NCI-H2029 treated with DMSO at 0.1 percent for 48 hours (cell line): ENCODE measurements at places on chromosomes 3 and 15.

- no peak for DNase-seq
Measured at GRCh38 chr3:19931180-19931692, 2.8 kb downstream of the EFHB start.

GRCh38 chr3:32861681-32862080 lies 43.9 kb downstream of the TRIM71 start:
- no peak for DNase-seq

DNA sequence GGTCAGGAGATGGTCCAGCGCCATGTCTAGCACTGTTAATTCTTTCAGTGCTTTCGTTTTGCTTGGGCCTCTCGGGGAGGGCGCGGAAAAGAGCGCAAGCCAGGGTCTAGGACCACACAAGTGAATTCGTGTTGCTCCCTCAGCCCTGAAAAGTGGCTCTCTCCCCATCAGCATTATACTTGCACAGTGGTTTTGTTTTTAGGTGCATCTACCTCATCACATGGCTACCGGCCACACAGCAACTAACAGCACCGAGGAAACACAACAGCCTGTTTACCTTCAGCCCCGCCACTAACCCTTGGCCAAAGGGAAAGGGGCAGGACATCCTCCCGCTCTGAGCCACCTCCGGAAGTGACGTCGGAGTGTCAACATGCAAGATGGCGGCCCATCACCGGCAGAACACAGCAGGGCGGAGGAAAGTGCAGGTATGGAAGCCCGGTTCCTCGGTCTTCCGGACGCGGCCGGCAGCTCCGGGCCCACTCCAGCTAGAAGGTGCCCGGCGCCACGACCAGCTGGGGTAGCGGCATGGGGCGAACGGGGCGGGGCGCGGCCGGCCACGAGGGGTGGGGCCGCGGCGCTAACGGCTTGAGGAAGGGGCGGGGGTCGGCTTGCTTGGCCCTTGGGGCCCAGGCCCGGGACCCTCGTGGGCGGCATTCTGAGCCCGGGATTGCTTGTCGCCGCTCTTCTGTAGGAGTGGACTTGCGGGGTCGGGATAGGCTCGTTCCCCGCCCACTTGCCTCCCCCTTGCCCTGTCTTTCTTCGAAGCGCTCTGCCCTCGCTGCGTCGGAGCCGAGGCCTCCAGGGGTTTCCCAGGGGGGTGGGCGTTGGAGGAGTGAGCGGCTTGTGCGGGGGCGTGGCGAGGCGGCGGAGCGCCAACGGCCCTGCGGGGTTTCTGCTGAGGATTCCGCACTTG lies at the start of the genes SCN11A and WDR48:
SCN11A (minus strand) TSS at position 296 of the 913 bp plus-strand sequence. CDS start 101,582 bp downstream, outside the sequence.
WDR48 (plus strand) TSS at position 368 of the 913 bp plus-strand sequence; CDS start at position 378, 10 bp downstream.
- DNase-seq: peak; percentile 83

DNA sequence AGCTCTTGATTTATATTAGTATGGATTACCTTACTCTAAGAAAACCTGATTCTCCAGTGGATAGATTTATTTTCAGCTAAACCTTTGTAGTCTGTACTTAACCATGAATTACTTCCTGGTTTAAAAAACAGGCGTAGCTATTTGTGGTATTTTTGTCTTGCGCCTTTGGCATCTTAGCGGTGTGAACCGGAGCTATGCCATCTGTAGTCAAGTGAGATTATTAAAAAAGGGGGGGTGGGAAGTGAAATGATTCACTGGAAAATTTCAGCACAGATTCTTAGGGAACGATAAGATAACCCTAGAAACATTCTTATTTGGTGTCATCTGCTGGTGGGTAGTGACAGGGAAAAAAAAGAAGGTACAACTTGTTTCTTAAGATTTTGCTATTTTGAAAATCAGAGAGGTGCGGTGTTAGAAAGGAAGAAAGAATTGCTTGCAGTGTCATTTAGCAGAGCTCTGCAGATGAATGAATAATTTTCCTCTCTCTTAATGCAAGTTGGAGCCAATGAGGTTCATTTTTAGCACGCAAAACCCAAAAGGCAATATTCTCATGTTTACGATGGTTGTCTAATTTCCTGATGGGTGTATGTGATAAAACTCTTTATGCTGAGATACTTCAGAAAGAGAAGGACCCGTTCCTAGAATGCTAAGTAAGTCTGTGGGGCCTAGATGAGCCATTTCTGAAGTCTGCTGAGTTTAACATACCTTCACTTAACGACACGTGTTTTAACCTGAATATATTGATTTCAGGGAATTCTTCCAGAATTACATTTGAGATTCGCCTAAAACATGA lies 44.0 kb downstream of the PSMD6 start:
- DNase-seq: no peak

DNA sequence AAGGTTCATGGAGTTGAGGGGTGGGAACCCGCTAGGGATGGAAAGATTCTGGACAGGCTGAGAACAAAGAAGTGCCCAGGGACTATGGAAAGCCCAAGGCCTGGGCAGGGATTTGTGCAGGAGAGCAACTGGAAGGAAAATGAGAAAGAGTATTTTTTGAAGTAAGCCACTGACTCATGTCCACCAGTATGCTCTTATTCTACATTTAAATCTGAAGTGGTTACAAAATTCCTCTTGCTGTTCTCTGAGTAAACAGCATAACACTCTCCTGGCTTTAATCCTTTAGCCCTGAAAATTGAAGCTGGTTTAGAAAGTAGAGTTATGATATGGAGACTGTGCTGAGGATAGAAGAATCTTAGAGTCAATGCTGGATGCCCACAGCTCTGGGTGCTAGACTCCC lies 165.2 kb downstream of the ISL2 start:
- DNase-seq: no peak

- no peak for DNase-seq
Measured at GRCh38 chr15:58297639-58298038, 134.2 kb upstream of the LIPC start.

DNA sequence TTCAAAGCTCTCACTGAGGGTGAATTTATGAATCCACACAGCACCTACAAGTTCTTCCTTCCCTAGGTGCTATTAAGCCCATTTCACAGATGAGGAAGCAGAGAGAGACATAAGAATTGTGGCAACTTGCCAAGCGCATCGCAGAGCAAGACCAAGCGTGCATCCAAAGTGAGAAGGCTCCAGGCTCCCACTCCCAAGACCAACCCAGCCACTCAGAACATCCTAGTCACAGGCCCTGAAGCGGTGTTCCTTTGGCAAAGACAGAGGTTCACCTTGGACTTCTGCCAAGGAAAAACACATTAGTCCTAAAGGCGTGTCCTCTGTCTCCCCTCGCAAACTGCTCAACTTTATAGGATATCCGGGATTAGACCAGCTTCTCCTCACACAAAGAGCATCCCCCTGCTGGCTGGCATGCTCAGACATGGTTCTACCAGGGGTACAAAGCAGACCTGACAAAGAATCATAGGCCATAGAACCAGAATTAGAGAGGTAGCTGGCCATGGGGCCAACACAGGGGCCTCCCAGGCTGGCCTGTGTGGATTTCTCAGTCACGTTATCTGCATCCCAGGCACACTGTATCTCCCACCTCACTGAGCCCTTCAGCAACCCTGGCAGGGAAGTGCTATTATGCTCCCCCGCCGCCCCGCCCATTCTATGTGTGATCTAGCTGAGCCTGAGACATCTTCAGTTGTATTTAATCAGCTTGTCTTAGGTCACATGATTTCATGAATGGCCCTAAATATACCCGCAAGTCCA lies 160.2 kb downstream of the FOXP1 start:
- peak; percentile 29 for DNase-seq

DNA sequence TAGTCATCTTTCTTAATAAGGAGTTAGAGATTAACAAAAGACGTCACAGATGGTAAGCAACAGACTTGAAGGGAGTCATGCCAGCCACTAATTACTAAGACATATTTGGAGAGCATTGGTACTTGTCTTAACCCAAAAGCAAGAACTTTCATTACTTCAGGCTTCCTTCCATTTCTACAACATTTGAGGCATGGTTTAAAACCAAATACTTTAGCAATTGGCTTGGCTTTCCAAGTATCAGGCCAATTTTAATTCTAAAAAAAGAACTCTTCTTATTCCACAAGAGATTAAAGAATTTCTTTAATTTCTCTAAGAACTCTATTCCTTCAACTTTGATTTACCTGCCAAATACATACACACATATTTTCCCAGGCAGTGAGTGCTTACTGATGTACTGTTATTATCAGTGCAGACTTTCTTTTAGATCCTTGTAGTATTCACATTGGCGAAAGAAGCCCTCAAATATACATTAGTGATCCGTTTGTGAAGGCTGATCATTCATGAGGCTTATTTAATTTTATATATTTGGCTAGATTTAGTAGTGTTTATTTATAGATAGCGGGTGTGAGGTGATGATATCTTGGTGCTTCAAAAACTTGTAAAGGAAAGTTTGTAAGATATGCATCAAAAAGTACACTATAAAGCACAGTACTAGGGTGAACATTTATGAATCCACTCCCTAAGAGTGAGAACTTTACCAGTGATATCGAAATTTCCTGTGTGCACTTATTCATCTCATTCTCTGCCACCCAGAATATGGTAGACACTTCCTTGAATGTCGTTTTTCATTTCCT lies 229.2 kb downstream of the MFSD1 start:
- DNase-seq: no peak

- no peak for DNase-seq
Measured at GRCh38 chr3:66851894-66852613, 146.1 kb upstream of the KBTBD8 start.

- no peak for DNase-seq
Measured at GRCh38 chr3:159685801-159686200, 302.8 kb upstream of the IL12A start.

GRCh38 chr3:197168606-197169005 lies 129.8 kb downstream of the DLG1 start:
- DNase-seq: no peak

- DNase-seq: peak; percentile 97
Measured at GRCh38 chr3:32872487-32873382, 54.9 kb downstream of the TRIM71 start.

GRCh38 chr3:55623786-55624185 lies 136.7 kb upstream of the WNT5A start:
- no peak for DNase-seq

DNA sequence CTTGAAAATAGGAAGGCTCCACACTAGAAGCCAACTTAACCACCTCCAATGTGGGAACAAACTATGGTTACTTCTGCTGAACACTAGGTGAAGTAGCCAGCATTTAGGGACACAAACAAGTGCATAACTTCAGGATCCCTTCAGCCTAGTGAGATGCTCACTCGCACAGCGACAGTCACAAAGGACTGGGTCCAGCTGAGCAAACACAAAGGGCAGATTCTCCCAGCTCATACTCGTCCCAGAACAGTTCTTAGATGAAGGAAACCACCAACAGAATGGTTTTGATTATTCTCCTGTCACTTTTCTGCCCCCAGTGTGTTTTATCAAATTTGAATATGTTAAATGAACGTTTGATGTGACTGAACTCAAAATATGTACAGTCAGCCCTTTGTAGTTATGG lies 201.6 kb downstream of the KCNAB1 start:
- DNase-seq: no peak

DNA sequence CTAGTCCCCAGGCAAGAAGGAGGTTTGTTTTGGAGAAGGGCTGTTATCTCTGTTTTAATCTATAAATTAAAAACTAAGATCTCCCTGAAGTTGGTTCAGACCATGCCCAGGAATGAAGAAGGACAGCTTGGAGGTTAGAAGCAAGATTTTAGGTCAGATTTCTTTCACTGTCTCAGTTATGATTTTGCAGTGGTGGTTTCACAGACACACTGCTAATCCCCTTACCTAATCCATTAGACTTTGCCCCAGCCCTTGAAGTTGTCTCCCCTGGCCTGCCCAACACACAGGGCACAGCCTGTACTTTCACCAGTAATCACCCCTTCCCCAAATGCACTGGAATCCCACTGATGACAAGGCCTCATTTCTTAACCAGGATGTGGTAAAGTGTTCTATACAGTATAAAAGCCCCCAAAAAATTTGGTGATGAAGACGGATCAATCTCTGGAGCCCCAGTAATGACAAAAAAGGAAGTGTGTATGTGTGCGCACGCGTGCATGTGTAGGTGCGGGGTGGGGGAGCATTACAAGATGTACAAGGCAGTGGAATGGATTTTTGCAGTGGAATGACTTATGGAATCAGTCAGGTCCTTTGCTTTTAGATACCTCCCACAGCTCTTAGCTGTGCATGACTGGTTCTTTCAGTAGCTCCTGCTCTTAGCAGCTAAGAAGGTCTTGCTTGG lies 73.1 kb upstream of the TERB2 start:
- no peak for DNase-seq

DNA sequence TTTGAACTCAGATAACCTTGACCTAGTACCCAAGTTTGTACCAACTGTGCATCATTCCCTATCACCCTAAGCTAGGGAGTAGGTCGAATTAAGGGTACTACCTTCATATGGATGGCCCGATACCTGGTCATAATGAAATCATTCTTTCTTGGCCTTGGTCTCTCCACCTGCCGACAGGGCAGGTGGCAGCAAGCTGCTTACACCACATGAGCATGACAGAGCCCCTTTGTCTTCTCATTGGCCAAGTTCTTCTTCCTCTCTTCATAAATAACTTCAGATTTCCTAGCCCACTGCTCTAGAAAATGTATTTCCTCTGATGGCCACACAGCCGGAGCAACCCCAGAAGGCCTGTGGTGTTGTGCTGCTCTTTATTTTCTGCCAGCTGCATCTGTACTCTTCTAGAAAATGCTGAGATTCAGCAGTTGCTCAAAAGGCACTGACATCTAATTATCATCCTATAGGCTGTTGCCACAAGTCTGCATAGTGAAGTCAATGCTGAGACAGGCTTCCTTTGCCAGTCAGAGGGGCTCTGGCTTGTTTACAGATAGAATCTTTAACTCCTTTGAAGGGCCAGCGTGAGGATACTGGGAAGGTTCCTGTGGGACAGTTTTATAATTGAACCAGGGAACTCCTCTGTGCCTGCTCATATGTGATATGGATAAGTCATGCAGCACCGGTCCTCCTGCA lies 304.2 kb downstream of the PTPRG start:
- DNase-seq: no peak

- DNase-seq: no peak
Measured at GRCh38 chr3:129023909-129024308, 22.8 kb downstream of the EFCC1 start.

DNA sequence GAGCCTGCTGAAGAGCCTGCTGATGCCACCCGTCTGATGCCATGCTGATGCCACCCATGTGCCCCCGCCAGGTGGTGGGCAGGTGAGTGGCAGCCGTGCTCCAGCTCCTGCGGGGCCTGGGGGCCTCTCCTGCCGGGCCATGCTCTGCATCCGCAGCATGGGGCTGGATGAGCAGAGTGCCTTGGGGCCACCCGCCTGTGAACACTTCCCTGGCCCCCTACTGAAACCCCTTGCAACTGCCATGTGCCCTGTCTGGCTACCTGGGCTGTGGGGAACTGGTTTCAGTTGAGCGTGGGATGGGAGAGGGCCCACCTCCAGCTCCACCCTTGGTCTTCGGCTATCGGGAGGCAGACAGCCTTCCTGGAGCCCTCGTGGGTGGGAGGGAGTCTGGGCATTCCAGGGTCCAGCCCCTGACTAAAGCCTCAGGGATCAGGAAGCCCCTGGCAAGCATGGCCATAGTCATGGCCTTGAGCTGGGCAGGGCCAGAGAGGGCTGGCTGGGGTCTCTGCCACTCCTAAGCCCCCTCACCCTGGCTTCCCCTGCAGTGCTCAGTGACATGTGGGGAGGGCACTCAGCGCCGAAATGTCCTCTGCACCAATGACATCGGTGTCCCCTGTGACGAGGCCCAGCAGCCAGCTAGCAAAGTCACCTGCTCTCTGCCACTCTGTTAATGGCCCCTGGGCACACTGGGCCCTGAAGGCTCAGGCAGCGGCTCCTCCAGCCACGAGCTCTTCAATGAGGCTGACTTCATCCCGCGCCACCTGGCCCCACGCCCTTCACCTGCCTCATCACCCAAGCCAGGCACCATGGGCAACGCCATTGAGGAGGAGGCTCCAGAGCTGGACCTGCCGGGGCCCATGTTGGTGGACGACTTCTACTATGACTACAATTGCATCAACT lies 92.2 kb downstream of the TBC1D2B start:
- DNase-seq: no peak

GRCh38 chr3:141151439-141151838 lies 80.2 kb upstream of the PXYLP1 start:
- DNase-seq: no peak

GRCh38 chr15:63623232-63623969 lies 26.2 kb downstream of the FBXL22 start:
- no peak for DNase-seq
